GM23248 (cell line): ENCODE measurements at places on chromosomes 2 and 18.
A peak's percentile ranks its signal among the peaks of the same experiment; 100 is the strongest.

- DNase-seq: peak; percentile 7
Observed at GRCh38 chr2:144048631-144049060, 471.3 kb downstream of the ZEB2 start.

DNA sequence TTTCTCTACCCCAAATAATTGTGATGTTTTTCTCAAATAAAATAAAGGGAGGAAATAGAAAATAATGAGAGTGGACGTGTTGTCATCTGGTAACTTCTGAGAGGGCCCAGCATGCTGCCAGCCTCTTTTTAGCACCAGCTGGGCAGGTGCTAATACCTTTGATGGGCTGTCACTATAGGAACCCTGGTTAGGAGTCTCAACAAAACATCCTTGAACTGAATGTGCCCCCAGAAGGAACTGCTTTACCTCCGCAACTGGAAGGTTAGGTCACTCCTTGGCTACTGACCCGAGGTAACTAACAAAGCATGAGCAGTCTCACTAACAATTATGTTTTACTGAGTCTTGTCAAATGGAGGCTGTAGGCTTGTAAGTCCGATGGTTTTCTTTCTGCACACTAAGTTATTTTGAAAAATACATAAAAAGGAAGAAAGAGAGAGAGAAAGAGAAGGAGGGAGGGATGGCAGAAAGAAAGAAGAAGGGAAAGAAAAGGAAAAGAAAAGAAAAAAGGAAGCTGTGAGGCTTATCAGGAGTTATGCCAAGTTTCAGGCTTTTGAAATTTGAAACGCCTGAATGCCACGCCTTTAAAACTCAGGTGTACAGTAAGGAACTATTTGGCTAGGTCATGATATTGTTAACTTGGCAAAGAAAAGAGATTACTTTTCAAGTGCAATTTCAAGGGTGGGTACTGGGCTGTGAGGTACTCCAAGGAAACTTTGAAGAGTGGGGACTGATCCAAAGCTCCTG is 91.0 kb downstream of the TGIF1 start:
- DNase-seq: no peak

- no peak for DNase-seq
Observed at GRCh38 chr2:71309-72035, 25.2 kb upstream of the FAM110C start.

DNA sequence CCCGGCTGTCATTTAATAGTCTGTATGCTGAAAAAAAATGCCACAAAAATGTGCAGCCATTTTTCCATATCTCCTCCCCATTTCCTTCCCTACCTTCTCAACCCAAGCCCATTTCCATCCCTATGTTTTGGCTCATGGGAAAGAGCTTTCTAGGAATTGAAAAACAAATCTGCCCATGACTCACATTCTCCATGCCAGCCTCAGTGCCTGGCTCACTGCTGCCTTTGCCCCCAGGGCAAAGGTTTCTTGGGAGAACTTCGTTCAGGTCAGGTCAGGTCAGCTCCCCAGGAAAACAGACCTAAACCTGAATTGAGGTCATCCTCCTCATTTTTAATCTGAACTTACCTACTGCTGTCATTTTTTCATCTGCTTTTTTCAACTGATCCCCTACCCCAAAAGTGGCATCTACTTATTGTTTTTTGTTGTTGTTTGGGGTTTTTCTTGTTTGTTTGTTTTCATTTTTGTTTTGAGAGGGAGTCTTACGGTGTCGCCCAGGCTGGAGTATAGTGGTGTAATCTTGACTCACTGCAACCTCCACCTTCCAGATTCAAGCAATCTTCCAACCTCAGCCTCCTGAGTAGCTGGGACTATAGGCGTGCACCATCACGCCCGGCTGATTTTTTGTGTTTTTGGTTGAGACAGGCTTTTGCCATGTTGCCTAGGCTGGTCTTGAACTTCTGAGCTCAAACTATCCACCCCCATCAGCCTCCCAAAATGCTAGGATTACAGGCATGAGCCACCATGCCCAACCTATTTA is 66.7 kb downstream of the FECH start:
- DNase-seq: no peak
